EH (cell line): ENCODE measurements at places on chromosomes 12 and 14.

- peak; percentile 62 for DNase-seq
Measured at GRCh38 chr12:119180380-119181040, 1.8 kb downstream of the HSPB8 start.

- DNase-seq, result peak; percentile 46
Measured at GRCh38 chr12:93223440-93224426, 154.0 kb upstream of the NUDT4 start.

- no peak for DNase-seq
Measured at GRCh38 chr12:98870504-98870903, 225.4 kb downstream of the APAF1 start.

GRCh38 chr12:50842637-50843493, at the start of gene TMPRSS12:
TMPRSS12 (plus strand) TSS chr12:50842926; CDS start chr12:50842965, 39 bp downstream.
- DNase-seq, result no peak

DNA sequence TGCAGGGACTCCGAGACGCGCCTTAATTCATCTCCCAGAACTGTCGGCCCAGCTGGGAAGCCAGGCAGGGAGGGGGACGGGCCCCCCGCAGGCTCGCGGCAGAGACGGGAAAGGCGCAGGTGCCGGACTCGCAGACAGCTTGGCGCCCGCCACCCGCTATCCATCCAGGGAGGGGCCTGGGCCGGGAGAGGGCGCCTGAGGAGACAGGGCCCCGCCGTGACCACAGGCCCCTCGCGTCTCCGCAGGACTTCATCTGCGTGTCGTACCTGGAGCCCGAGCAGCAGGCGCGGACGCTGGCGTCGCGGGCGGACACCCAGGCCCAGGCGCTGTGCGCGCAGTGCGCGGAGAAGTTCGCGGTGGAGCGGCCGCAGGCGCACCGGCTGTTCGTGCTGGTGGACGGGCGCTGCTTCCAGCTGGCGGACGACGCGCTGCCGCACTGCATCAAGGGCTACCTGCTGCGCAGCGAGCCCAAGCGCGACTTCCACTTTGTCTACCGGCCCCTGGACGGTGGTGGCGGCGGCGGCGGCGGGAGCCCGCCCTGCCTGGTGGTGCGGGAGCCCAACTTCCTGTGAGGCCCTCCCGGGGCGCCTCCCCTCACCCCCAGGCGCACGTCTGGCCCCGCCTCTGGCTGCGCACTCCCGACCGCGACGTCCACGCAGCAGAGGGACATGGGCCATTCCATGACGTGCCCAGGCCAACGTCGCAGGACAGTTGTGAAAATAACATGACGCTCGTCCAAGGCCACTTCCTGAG, 60.6 kb downstream of the LGMN start:
- DNase-seq, result no peak

DNA sequence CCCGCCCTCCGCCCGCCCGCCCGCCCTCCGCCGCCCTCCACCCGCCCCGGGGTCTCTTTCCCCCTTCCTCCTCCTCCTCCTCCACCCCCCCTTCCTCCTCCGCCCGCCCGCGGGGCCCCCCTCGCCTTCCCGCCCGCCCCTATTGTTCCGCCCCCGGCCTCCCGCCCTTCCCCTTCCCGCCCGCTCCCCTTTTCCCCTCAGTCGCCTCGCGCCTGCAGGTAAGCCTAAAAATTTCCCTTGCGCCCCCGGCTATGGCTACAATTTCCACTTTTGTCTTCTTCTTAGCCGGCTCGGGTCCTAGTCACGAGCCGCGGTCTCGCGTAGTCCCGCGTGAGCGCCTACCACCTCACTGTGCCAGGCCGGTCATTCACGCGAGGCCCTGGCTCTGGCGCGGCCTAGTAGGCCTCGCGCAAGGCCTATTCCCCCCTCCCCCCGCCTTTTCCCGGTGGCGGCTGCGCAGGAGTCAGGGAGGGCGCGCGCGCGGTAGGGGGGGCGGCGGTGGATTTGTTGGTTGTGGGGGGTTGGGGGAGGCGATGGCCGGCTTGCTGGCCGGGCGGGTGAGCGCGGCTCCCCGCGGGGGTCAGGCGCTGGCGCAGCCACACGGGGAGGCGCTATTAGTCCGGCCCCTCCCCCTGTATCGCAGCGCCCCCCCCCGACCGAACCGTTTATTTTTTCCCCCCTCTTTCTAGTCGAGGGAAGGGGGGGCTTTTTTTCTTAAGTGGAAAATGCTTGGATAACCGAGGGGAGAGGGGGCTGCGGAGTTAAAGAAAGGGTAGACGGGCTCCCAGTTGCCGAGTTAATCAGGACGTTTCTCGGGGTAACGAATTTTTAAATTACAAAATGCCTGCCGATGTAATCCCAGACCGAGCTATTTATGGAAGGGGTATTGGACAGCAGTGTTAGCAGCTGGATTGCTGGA, 516 bp downstream of the PCBP2 start:
- DNase-seq, result peak; percentile 88

DNA sequence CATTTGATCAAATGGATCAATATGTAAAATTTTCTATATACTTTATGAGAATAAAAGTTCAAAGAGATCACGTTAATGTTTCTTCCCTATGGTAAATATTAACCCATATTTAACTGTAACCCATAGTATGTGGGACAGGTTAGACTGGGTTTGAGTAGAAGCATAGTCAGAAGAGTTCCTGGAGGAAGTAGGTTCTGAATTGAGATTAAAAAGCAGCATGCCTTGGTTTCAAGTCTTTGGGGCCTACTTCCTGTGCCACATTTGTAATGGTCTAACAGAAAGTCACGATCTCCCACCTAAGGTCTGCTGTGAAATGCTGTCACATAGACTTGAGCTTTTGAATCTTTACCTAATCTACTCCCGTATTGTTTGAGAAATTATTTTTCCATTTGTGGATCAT, 63.8 kb downstream of the FIGNL2 start:
- no peak for DNase-seq

DNA sequence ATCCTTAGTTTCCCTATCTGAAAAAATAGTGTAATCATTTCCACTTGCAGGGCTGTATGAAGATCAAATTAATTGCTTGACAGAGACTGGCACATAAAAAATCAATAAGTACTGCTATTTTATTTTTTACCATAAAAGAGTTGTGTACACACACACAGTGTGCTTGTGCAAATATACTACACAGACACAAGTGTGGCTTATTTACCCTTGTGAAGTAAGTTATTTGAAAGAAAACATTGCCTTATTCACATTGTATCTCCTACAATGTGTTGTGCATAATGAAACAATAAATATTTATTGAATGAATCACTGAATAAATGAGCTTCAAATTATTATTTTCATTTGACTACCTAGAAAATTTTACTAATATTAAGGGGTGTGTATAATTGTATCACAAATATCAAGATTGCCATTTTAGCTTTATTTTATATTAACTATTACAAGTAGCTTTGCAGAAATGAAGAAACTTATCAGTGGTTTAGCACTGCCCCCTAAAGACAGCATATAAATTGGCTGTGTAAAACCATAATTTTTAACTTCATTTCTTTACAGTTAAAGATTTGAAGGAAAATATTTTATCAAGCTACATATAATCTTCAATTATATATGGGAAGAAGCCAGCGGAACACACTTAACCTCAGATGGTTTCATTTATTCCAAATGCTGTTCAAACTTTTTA, 11.3 kb downstream of the GARIN6 start:
- DNase-seq, result no peak

DNA sequence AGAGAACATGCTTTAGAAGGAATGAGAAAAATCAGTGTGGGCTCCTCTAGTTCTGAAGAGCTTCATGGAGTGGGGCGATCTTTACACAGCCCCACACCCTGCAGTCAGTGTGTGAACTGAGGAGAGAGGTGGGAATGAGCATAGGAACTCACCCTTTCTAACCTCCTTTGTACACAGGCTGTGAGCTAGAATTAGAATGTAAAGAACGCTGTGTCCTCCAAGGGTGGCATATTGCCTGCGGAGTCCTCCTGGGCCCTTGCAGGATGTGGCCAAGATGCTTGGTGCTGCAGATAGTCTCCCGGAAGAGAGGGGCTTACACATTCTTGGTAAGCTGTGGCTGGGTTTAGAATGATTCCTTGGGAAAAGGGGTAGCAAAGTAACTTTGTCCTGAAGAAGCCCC, 43.9 kb downstream of the NINJ2 start:
- DNase-seq, result no peak

GRCh38 chr12:20601668-20602280, 93.4 kb upstream of the SLCO1C1 start:
- DNase-seq, result peak; percentile 67

- no peak for DNase-seq
Measured at GRCh38 chr12:49789992-49790391, 38.2 kb downstream of the NCKAP5L start.

GRCh38 chr12:21384261-21384660, 11.6 kb downstream of the IAPP start:
- DNase-seq, result peak; percentile 5

- DNase-seq, result no peak
Measured at GRCh38 chr14:76490735-76491134, 114.8 kb downstream of the ESRRB start.

GRCh38 chr12:112004041-112004440, 8.9 kb downstream of the TMEM116 start:
- DNase-seq, result no peak

DNA sequence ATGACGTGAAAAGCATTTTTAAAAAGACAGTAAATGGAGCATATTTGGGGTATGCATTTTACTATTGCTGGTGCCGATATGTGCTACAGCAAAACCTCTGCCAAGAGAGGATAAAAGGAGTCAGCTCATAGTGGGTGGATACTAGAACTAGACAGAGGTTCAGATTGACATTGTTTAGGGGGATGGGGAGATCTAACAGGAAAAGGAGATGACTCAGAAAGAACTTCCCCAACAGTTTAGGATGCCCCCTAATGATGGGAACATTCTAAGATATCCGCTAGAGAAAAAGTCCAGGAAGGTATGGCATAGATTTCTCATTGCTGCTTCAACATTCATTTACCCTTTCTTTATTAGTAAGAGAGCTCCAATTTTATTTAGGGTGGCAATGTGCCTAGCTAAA, 110.5 kb upstream of the CLEC14A start:
- peak; percentile 34 for DNase-seq

GRCh38 chr12:121751749-121752351, 39.3 kb downstream of the TMEM120B start:
- no peak for DNase-seq
